ENCODE measurements at places on chromosomes 1 and 21. TPM values are rescaled to one million over a fixed set of nuclear protein-coding genes. Genes with fewer than 3 reads are reported as not detected.

GRCh38 chr1:202046227-202046626, 35.8 kb downstream of the ELF3 start:
- no peaks in the 10 kb centered on the region for H3K36me3 ChIP-seq

DNA sequence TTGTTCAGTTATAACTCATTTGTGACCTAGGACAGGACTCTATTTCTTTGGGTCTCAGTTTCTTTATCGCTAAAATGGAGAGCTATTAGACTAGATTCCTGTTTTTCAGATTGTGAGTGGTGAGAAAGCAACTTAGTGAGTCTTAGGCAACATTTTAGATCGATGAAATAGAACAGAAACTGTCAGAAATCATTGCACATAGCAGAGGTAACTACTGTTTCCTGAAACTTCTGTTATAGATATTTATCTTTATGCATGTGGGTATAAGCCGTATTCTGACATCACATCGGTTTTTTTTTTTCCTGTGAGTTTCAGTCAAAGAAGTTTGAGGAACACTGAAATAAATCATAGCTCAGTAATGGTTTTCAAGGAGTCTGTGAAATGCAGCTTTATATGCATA, 42.1 kb upstream of the DNAJC6 start:
- no peak for DNase-seq
- H3K27me3 ChIP-seq: no peaks in the 10 kb centered on the region
- H3K36me3 ChIP-seq: no peaks in the 10 kb centered on the region
- no peak overlapping the region for H3K27ac ChIP-seq

- H3K36me3 ChIP-seq: no peaks in the 10 kb centered on the region
- no peaks in the 10 kb centered on the region for H3K27me3 ChIP-seq
- H3K4me3 ChIP-seq: no peak overlapping the region
- H3K27ac ChIP-seq: no peak overlapping the region
Observed at GRCh38 chr1:210676539-210676938, 347.8 kb downstream of the HHAT start.

The ALG14 gene
- total RNA-seq: 3.2 TPM

Measured in aorta (tissue), 5 donors.